D721Med (cell line): ENCODE measurements at places on chromosomes 4 and X.

DNA sequence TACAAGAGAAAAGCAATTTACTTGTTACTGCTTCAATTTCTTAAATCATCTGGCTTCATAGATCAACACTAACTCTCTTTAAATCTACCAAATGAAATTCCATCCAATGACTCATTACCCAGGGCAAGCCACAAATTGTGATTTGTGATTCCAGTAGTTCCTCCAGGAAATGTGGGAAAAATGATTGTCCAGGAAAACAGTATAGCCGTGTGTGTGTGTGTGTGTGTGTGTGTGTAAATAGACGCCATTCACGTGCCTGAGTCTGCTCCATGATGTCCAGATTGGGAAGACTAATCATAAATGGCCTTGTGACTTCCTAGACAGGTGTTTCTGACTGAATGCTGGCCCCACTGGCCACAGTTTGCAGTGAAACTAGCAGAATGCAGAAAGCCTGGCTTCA, 121.3 kb downstream of the HS6ST2 start:
- no peak for DNase-seq

- no peak for DNase-seq
These were observed 12.1 kb upstream of the ANTXR2 start for GRCh38 chr4:80085081-80085480.

GRCh38 chr4:92528541-92528940, 224.8 kb downstream of the GRID2 start:
- no peak for DNase-seq

GRCh38 chr4:145061318-145061920, 36.6 kb downstream of the ANAPC10 start:
- no peak for DNase-seq

GRCh38 chrX:146186540-146186939, 368.9 kb downstream of the SLITRK2 start:
- DNase-seq: no peak

GRCh38 chr4:46442963-46443362, 53.0 kb upstream of the GABRA2 start:
- no peak for DNase-seq

- no peak for DNase-seq
These were observed 256.7 kb downstream of the NAF1 start for GRCh38 chr4:162909952-162910351.

- no peak for DNase-seq
These were observed 50.3 kb downstream of the NALF2 start for GRCh38 chrX:69554321-69554947.

- DNase-seq: no peak
These were observed 41.4 kb upstream of the NDST4 start for GRCh38 chr4:115154826-115155225.

DNA sequence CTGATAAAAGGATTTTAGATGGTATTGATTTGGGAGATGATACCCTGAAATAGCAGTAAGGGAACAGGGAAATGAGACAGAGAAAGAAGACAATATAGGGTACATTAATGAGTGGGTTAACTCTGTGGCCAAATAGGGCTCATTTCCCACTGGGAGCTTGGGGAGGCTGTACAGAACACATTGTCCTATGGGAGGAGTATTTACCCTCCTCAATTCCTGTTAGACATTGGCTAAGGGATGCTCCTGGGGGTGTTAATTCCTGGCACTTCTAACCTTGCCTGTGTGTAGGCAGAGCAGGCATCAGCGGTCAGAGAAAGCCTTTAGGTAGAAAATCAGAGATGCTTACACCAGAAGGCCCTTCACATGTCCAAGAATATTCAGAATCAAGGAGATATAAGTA, 49.0 kb downstream of the ARHGEF38 start:
- DNase-seq: no peak

- no peak for DNase-seq
These were observed 50.6 kb downstream of the LGI2 start for GRCh38 chr4:24980064-24980690.

DNA sequence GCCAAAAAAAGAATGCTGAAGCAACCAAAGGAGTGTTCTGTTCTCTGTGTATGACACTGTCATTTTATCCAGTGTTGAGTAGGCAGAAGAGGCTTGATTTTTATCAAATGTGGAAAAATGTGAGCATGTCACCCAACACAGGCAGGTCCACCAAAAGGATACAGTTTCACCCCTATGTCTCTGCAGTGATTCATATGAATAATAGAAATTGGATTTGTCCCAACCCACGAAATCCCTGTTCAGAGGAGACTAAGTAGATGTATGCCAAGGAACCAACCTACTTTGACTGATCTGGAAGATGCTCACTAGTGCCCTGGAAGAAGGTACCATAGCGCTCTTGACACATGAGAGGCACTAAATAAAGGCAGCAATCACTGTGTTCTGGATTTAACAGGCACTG, 72.5 kb downstream of the FGF13 start:
- DNase-seq: no peak

- DNase-seq: no peak
These were observed 100.2 kb downstream of the MAB21L2 start for GRCh38 chr4:150682126-150682525.

- DNase-seq: no peak
These were observed 89.7 kb downstream of the COL4A6 start for GRCh38 chrX:108348525-108348924.

GRCh38 chrX:9114245-9114644, 80.3 kb upstream of the FAM9B start:
- DNase-seq: no peak

- no peak for DNase-seq
These were observed 116.1 kb upstream of the ZNF827 start for GRCh38 chr4:146054676-146055075.

- no peak for DNase-seq
These were observed 73.0 kb upstream of the ACSL1 start for GRCh38 chr4:184898793-184899192.

DNA sequence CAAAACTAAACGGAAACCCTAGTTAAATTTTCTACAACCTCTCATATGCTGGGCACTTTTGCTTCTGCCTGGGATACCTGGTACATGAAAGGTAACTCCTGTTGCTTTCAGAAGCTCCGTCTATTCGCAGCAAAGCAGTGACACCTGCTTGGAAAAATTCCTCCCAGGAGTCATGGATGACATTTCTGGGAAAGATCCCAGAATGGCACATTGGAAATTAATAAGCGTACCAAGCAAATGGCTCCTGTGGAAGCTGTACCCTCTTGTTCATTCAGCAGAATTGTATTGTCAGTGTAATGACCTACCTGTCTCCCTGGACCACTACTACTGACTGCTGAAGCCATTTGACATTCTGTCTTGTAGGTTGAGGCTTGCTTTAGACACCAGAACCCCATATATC, 349.7 kb upstream of the NOCT start:
- no peak for DNase-seq

DNA sequence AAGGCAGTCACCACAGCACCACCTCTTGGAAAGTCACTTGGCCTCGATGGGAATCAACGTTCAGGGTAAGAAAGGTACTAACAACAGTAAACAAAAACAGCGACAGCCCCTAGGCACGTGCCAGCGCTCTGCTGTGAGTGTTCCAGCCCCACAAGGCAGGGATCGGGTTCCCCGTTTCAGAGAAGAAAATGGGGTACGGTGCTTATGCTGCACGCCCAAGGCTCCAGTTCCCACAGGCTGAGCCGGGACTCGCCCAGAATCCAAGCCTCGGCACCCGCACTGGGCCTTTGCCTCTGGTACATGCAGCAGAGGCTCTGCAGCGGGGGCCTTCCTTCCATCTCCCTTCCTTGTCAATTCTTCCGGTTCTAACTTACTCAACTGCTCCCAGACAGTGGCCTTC, 37.3 kb downstream of the WDR1 start:
- no peak for DNase-seq

- no peak for DNase-seq
These were observed 192.0 kb downstream of the SMIM20 start for GRCh38 chr4:26105815-26106699.

- DNase-seq: no peak
These were observed 62.6 kb downstream of the FAM114A1 start for GRCh38 chr4:38930204-38930603.

DNA sequence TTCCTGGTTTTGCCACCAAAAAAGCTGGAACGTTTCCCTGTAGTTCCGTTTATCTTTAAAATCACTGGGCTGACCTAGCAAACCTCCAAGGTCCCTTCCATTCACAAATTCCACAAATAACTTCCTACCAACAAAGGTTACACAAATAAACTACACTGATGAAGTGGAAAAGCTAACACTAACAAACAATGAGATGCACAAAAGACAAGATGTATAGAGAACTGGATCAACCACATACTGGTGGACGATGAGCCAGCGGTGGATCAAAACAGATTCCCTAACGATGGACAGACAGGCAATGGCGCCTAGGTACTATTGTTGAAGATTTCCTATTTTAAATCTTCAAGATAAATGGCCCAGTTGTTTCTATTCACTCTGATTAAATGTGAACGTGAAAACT, 15.5 kb downstream of the AFAP1 start:
- DNase-seq: no peak

GRCh38 chr4:143281507-143282190, 55.0 kb upstream of the GAB1 start:
- no peak for DNase-seq

DNA sequence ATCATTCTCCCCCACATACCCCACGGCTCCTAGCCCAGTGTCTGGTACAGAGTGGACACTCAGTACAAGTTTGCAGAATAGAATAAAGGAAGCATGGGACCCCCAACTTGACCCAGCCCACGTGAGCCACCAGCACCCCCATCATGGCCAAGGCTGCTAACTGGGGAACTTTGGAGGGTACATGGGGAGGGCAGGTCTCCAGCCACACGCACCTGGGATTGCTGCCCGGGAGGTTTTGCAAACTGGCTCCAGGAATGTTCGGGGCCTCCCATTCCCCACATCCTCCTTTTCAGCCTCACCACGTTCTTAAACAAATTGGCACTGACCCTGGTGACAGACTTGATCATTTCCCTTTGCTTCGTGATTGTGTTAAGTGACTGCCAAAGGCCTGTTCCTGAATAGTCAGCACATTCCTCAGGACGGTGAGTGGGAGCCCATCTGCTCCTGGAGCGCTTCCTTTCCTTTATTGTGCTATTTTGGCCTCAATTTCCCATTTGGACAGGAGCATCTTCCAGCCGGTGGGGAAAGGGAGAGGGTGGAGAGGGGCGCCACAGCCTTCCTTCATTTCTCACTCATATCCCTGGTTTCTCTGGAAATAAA, 18.7 kb upstream of the XPNPEP2 start:
- no peak for DNase-seq
